Stimulated activated CD8-positive, alpha-beta memory T cell treated with anti-CD3 and anti-CD28 coated beads, Interleukin-7, amount 100 ng/mL, for 1 hour (primary cell): ENCODE measurements at places on chromosomes 16 and 17.

DNA sequence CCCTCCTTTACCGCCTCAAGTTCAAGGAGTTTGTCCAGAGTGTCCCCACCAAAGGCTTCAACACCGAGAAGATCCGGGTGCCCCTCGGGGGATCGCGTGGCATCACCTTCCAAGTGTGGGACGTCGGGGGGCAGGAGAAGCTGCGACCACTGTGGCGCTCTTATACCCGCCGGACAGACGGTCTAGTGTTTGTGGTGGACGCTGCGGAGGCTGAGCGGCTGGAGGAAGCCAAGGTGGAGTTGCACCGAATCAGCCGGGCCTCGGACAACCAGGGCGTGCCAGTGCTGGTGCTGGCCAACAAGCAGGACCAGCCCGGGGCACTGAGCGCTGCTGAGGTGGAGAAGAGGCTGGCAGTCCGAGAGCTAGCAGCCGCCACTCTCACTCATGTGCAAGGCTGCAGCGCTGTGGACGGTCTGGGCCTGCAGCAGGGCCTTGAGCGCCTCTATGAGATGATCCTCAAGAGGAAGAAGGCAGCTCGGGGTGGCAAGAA lies 1.1 kb downstream of the ARL4D start:
- DNase-seq, result no peak

GRCh38 chr17:72351884-72352346 lies 231.1 kb downstream of the SOX9 start:
- DNase-seq, result no peak

- DNase-seq, result no peak
Observed at GRCh38 chr17:63555500-63556156, 5.4 kb downstream of the DCAF7 start.

GRCh38 chr16:87790292-87791100 lies 24.7 kb upstream of the KLHDC4 start:
- no peak for DNase-seq

DNA sequence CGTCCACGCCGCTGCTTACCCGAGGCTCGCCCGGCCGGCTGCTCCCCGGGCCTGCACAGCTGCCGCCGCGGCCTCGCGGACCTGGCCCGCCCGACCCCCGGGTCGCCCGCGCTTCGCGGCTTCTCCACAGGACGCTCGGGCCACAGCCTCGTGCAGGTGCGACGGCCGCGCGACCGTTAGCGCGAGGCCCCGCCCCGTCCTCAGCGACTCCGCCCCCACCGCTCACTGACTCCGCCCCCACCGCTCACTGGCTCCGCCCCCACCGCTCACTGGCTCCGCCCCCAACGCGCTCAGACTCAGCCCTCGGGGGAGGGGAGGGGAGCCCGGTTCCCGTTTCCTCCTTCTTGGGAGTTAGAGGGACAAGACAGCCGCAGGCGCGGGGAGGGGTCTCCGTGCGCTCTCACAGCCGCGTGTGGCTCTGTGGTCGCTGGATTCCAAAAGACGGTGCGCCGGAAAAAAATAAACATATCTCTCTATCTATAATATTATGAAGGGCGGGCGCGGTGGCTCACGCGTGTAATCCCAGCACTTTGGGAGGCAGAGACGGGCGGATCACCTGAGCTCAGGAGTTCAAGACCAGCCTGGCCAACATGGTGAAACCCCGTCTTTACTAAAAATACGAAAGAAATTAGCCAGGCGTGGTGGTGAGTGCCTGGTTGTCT lies at the start of gene MEIOB:
TSS of gene MEIOB (minus strand) at position 191 of the 662 bp plus-strand sequence. CDS start 3,989 bp downstream, outside the sequence.
- peak; percentile 8 for DNase-seq

DNA sequence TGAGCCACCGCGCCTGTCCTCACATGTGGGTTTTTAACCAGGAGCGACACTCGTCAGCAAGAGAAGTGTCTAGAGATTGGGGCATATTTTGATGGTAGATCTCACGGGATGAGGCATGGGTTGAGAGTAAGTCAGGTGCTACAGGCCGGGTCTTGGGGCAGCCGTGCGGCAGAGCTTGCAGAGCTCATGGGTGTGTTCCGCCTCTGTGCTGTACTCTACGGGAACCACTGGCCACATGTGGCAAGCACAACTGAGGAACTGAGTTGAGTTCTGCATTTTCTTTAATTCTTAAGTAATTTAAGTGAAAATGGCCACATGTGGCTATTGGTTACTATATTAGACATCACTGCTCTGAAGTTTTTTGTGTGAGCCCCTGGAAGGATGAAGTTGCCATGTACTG lies 9.6 kb downstream of the CLUAP1 start:
- no peak for DNase-seq

DNA sequence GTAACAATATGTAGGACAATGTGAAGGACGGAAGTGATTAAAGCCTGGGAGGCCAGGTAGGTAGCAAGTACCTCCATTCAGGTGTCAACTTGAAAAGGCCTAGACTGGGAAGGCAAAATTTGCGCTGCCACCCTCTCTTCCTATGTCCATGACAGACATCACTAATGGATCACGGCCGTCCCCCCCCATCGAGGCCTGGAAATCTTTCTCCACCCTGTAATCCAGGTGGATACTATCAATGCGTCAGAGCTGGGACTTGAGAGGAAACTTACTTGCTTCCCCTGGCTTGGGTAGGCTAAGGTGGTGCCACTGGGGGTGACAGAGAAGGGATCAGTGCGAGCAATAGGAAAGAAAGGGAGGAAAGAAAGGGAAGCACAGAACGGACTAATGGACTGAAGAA lies 156.1 kb downstream of the SALL1 start:
- DNase-seq, result no peak

- DNase-seq, result no peak
Observed at GRCh38 chr17:52383493-52384100, 225.1 kb upstream of the CA10 start.

GRCh38 chr16:19639986-19640421 lies 78.0 kb downstream of the KNOP1 start:
- no peak for DNase-seq

- DNase-seq, result no peak
Observed at GRCh38 chr16:88298833-88299745, 83.7 kb upstream of the ZNF469 start.

- no peak for DNase-seq
Observed at GRCh38 chr17:2146132-2146871, 91.4 kb downstream of the HIC1 start.

DNA sequence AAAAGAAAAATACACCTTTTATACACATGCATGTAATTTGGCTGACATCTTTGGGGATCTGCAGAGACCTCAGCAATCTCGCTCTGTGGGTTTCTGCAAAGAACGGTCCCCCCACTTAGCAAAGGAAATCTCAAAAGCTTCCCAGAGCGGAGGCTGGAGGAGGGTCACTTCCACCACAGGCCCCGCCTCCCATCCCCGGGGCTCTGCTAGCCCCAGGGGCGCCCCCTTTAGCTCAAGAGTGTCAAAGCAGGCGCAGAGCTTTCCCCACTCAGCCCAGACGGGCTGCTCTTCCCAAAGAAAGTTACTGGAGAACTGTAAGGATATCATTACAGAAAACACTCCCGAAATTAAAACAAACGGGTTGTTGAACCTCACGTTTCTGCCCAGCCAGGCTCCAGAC lies 11.4 kb downstream of the SLC13A5 start:
- DNase-seq, result no peak

GRCh38 chr17:13420878-13421277 lies 180.9 kb downstream of the HS3ST3A1 start:
- DNase-seq, result no peak

- DNase-seq, result no peak
Observed at GRCh38 chr17:76350463-76350862, 3.3 kb downstream of the PRPSAP1 start.

DNA sequence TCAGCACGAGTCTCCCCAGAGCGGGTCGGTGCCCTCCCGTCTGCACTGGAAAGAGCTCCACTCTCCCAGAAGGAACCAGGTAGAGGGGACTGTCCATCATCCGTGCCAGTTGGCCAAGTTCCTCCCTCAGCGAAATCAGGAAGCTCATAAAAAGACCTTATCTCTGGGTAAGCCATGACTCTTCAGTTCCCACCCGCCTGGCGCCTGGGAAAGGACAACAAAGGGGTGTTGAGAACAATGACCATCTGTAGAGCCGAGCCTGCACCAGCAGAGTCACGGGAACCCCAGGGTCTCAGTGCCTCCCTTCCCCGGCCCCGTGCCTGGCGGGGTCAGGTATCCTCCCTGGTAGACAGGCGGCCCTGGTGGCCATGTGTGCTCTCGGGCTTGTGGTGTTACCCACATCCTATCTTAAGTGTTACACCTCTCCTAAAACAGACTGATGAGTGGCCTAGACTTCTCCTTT lies 190.7 kb downstream of the AXIN2 start:
- no peak for DNase-seq

DNA sequence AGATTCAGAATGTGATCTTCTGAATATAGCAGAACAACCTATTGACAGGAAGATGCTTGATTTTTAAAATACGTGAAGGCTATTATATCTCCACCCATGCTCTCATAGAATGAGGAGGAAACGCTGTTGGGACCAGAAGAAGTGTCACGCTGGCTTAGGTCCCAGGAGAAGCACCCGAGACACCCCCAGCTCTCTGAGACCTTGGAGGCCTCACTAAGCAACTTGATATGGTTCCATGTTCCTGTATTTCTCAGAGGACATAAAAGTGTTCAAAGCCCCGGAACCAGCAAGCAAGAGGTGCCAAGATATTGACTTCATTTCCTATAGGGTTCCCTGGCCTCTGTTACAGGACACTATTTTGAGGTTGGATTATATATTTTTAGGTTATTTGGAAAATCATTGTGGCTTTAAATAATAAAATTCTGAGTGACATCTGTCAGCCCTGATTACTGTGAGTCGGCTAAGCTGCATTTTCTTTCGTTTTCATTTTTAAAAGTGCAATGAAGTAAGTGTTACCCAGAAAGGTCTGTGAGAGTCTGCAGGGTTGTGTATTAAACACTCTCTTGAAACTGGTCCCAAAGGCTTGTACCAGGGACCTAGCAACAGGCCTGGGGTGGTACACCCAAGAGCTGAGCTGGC lies 400.0 kb downstream of the SOX9 start:
- DNase-seq, result no peak
